ENCODE measurements at places on chromosomes 6 and 20.

- no peak for DNase-seq
Observed at GRCh38 chr20:36950414-36951197, 902 bp downstream of the SAMHD1 start.

GRCh38 chr6:24960991-24961475 lies 25.3 kb upstream of the RIPOR2 start:
- no peak for DNase-seq

DNA sequence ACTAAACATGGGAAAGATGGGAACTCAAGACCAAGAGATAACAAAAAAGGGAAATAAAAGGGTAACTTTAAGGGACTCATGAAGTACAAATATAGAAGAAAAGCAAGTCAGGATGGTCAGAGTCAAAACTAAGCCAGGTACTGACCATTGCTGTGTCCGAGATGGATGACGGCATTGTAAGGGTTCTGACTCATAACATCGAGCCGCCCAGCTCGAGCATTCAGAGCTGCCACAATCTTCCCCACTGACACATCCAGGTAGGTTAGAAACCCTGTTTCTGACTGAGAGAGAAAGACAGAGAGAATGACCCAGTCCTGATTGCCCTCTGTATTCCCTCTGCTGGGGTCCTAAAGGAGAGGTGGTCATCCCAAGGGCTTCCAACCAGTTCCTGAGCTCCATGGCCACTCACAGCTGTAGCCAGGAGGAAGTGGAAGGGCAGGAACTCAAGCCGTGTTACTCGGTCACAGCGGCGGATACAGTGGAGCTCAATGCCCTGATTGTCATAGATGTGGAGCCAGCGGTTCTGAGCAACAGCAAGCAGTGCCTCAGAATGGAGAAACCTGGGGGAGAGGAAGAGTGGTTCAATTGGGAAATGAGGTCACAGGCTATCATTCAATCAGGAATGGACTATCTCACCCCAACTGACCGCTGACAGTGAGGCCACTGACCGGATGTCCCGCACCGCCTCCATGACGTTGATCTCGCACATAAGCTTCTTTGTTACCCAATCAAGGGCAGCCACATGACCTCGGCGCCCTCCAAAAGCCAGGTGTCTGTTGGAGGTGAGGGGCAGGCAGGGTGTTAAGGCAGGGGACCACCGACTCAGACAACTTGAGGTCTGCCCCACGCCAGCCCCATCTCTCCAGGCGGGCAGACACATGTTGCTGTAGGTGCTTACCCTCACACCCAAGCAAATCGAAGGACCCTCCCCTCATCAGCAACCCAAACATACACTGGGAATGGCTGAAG lies 1.8 kb downstream of the WDR46 start:
- no peak for DNase-seq

DNA sequence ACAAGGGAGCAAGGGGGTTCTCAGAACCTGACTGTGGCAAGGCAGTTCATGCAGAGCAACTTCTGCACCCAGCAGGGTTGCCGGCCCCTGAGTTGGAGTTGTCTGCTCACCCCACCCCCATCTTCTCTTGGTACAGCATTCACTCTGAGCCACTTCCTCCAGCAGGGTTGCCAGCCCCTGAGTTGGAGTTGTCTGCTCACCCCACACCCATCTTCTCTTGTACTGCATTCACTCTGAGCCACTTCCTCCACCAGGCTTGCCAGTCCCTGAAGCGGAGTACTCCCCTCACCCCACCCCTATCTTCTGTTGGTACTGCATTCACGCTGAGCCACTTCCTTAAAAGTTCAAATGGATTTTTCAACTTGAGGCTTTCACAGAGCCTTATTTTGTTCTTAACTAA lies 79.7 kb upstream of the SYNDIG1 start:
- no peak for DNase-seq

GRCh38 chr20:20699144-20699543 lies 13.3 kb downstream of the RALGAPA2 start:
- no peak for DNase-seq

DNA sequence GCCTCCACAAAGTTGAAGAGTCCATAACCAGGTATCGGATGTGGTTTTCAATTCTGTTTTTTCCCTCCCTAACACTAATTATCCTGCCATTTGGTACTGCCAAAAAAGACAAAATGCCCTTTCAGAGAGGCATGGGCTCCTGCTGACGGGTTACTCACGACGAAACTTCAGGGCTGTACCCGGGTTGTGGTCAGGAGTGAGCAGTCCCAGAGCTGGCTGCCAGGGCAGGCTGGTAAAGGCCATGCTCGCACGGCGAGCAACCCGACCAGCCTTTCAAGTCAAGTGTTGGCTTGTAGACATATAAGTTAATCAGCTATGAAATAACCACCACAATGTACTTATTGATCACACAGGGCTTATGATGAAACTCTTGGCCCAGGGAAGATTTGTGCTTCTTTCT lies 152.5 kb downstream of the FOXC1 start:
- no peak for DNase-seq

DNA sequence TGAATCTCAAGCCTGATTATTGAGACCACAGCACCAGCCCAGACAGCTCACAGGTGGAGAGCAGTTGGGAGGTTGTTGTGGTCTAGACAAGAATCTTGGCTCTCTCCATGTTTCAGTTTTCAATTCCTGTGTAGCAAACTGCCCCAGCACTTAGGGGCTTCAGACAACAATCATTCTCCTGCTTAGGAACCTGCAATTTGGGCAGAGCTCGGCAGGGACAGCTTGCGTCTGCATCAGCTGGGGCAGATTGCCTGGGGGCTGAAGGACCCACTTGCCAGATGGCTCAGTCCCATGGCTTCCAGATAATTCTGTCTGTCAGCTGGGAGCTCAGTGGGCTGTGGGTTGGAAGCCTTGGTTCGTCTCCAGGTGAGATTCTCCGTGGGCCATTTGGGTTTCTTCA lies 6.9 kb downstream of the TGM6 start:
- no peak for DNase-seq

DNA sequence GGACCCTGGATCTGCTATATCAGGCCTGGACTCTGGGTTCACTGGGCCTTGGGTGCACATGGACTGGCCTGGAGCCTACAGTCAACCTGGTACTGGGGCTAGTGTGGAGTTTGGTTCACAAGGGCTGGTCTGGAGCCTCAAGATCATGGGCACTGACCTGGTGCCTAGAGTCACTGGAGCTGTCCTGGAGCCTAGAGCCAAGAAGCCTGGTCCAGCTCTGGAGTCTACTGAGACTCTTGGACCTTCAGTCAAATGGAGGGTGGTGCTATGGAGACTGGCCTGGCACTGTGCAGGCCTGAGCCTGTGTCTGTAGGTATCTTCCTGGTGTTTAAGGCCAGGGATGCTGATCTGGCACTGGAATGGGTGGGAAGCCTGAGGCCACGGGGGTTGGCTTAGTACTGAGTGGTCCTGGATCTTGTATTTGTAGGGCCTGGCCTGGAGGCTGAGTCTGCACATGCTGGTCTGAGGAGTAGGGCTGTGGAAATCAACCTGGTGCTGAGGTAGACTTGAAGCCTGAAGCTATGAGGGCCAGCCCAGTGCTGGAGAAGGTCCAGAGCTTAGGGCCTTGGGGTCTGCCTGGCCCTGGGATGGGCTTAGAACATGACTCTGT lies 16.5 kb upstream of the WFDC9 start:
- no peak for DNase-seq

DNA sequence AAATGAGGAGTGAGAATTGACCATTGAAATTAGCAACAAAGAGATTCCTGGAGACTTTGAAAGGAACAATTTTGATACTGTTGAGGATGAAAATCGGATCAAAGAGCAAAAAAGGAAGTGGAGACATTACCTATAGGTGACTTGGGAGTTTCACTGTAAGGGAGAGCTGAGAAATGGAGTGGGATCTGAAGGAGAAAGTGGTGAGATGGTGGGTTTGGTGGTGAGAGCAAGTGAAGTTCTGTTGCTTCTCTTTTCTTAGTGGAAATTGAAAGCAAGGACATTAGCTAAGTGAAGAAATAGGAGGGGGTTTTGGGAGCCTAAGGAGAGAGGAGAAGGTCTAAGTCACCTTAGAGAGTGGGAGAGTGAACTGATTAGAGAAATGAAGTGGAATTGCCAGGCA lies 4.2 kb downstream of the ERGIC3 start:
- DNase-seq = no peak

- peak; percentile 25 for DNase-seq
Observed at GRCh38 chr6:9977411-9977810, 437.5 kb downstream of the TFAP2A start.

GRCh38 chr20:34705397-34706301 lies 1.5 kb downstream of the TP53INP2 start:
- DNase-seq = no peak

DNA sequence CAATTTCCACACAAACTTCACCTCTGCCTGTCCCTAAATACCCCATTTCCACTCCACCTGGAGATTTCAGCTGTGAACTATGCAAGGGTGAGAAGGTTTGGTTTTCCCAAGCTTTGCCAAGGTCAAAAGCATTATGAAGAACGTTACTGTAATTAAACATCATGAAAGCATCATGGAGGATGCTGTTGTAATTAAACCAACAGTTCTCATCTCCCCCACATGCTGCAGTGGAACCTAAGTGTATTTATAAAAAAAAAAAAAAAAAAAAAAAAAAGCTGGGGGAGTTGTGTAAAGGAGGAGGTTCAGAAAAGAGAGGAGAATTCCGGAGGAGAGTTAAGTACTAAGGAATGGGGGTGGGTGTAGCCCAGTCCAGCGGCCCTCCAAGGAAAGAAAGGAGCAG lies 474.9 kb upstream of the JARID2 start:
- no peak for DNase-seq

DNA sequence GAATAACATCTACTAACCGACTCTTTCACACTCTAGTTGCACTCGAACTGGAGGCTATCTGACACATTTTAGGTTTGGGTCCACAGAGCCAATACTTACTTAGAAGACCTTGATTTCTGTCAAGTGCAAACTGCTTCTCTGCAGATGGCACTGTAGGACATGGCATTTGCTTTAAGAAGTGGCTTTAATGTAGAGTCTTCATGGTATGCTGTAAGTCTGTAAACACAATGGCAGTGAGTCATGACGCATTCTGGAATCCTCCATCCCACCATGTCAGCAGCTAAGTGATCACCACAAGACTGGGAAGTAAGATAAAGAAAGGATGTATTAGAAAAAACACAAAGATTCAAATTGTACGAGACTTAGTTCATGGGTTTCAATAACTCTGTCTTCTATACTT lies 377.0 kb upstream of the NOX3 start:
- no peak for DNase-seq

DNA sequence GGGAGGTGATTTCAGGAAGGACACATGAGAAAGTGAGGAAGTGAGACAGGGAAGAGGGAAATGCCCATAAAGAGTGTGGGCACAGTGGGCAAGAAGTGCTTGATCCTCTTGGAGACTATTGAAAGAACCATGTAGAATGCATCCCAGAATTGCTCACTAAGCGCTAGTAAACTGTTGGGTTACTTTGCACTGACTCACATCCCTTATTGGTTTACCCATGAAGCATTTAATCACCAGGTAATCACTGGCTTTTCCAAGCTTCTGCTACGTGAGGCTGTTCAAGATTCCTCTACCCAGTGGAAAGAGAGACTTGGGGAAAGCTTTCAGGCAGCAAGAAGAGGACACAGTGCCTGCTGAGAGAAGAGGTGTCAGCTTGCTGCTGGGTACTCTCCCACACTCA lies 410.0 kb upstream of the JAG1 start:
- DNase-seq = no peak

- no peak for DNase-seq
Observed at GRCh38 chr6:19298421-19298820, 538.7 kb upstream of the ID4 start.

DNA sequence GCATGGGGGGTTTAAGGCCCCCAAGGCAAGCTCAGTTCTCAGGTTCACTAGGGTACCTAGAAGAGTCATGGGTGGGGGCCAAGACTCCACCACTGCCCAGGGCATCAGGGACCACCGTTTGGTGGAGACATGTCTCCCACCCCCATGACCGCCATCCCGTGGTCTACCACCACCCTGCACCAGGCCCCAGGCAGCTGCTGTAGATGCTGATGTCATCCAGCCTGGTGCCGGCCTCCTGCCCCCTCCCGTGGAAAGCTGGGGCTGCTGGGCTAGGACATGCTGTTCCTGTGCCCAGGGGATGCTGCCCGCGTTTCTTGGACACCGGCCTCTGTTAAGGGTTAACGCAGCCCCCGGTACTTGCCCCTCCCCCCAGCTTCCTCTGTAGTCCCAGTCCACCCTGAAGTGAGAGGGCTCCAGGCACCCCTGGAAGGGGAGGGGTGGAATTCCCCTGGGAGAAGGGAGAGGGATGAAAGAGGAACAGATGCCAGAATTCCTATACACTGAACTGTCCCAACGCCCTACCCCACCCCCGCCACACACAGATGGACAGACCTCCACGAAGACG lies 587 bp downstream of the IP6K3 start:
- no peak for DNase-seq

GRCh38 chr6:162200945-162201690 lies 526.4 kb downstream of the PRKN start:
- DNase-seq = no peak

- no peak for DNase-seq
Observed at GRCh38 chr6:35512740-35513139, at the start of gene TULP1. TSS of gene TULP1 (minus strand) at chr6:35512896. CDS start at chr6:35512858, 38 bp downstream.

DNA sequence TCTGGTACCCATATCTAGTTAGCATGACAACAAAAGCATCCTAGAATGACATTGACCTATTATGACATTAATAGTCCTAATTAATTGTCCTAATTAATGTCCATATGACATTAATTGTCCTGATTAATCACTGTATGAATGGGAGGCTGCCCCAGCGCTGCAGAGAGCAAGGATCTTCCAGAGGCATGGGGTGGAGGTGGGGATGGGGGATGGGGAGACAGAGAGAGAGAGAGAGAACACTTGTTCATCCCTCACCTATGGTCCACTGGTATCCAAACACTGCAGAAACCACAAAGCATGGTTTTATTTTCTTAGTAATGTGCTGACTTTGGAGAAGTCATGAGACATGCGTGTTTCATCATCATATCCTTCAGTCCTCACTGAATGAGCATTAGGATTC lies 235.1 kb downstream of the FNDC1 start:
- DNase-seq = no peak

GRCh38 chr6:141024526-141024925 lies 1108.2 kb upstream of the GJE1 start:
- DNase-seq = no peak

DNA sequence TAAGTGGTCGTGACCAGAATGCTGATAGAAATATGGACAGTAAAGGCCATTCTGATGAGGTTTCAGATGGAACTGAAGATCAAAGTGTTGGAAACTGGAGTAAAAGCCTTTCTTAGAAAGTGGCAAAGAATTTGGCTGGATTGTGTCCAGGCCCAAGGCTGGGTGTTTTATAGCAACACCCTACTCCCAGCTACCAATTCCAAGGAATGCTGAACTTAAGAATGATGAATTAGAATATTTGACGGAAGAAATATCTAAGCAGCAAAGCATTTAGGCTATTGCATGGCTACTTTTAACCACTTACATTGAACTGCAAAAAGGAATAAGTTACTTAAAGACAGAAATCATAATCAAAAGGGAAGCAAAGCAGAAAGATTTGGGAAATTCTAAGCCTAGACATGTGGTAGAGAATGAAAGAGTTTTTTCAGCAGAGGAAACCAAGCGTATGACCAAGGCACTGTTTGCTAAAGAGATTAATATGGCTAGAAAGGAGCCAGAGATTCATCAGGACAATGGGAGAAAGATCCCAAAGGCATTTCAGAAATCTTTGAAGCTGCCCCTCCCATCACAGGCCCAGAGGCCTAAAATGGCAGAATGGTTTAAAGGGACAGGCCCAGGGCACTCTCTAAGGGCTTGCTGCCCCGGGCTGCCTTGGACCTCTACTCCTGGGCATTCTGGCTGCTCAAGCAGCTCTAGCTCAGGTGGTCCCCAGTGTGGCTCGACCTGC lies 25.8 kb downstream of the SDHAF4 start:
- no peak for DNase-seq

Measured in renal cortex interstitium (tissue), 15 donors.